ENCODE measurements at places on chromosomes 1 and 21. TPM values are rescaled to one million over a fixed set of nuclear protein-coding genes. Genes with fewer than 3 reads are reported as not detected.

GRCh38 chr21:42836767-42837301 is 42.5 kb downstream of the WDR4 start:
- peak; percentile 60 for DNase-seq

DIO1 gene
- not detected for total RNA-seq

SYT2 gene
- not detected for total RNA-seq

- no peak for DNase-seq
Observed at GRCh38 chr1:1202831-1203560, 3.4 kb downstream of the TNFRSF18 start.

- no peak for DNase-seq
Observed at GRCh38 chr1:43711049-43711448, 3.7 kb downstream of the ST3GAL3 start.

DNA sequence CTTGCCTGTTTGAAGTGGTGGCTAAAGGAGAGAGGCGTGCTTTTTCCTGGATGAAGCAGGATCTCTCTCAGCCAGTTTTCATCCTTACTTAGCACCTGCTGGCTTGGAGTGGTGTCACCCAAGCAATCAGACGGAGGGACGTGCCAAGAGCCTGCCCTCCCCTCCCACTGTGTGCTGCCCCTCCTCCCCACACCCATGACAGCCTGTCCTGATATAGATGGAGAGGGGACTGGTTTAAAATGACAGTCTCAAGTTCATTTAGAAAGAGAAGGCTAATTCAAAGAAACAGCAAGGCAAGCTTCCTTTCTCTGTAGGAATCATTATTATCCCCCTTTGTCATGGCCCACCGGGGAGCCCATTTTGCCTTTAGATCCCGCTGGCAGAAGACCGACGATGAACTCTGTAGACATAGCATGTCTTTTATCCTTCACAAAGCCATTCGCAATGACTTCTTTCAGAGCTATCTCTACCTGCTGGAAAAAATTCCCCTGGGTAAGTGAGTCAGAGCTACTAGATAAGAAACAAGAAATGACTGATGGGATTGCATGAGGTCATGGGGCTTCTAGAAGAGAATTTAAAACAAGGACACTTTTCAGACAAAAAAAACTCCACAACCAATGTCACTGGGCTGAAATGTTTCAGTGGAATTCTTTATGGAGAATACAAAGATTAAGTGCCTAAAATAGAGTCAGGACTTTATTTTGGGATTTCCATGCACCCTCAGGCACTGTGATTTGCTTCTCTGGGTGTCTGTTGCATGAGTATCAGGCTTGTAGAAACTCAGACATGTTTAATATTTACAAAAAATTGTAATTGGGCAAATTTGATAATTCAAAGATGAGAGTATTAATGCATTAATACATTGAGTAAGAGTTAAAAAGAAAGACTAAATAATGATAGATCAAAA is at the start of gene NTMT2:
Gene NTMT2, plus strand, starts transcription at position 190 of the 907 bp plus-strand sequence. Its CDS starts 149 bp downstream, at position 339.
- DNase-seq: no peak

DNA sequence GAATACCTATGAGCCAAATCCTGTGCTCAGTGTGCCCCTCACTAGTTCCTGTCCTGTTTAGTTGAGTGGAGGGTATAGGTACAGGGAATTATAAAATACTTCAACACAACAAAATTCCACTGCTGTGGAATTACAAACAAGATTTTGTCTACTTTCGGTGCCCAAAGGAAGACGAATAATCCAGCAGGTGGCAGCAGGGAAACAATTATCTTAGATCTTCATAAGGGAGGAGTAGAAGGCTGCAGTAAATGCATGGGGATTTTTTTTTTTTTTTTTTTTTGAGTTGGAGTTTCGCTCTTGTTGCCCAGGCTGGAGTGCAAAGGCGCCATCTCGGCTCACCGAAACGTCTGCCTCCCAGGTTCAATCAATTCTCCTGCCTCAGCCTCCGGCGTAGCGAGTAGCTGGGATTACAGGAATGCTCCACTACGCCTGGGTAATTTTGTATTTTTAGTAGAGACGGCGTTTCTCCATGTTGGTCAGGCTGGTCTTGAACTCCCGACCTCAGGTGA is 2.0 kb upstream of the PIP5K1A start:
- no peak for DNase-seq

FNDC10 gene
- 0.50 TPM for total RNA-seq

DNA sequence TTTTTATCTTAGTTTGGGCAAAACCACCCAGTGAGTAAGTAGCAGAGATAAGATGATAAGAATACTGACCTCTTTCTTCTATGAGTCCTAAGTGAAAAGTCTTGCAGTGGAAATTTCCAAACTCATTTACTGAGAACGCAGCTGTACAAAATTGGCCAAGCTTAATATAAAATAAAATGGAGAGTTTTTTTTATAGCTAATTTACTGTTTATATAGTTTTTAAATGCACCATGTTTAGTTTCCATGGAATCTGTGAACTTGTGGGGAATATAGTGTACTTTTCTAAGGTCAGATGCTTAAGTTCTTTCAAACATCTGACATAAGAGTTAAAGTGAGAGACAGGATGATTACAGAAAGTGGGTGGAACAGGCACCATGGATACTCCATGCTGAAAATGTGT is 833.5 kb downstream of the ADGRL2 start:
- no peak for DNase-seq

LCE1F gene
- total RNA-seq: not detected

DNA sequence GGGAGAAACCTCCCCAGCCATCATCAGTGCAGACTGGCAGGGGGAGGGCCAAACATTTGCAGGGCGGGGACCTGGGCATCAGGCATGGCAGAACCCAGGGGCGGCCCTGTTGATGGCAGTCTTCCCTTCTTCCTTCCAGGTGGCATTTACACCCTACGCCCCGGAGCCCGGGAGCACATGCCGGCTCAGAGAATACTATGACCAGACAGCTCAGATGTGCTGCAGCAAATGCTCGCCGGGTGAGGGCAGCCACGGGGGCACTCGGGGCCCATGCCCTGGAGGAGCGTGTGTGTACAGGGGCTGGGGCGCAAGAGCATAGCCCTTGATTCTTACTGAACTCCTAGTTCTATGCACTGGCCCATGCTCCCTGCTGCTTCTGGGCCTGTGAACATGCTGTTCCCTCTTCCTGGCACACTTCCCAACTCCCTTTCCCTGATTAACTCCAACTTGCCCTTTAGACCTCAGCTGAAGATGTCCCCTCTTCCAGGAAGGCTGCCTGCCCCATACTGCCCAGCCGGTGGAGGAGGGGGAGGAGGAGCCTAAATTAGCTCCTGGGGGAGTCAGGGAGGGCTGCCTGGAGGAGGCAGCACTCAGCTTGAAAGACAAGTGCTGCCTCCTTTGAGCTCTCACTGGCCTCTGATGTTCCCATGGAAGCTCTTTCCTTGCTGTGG is 22.0 kb downstream of the TNFRSF1B start:
- DNase-seq: no peak

GRCh38 chr1:28917757-28918118 is 3.4 kb downstream of the EPB41 start:
- DNase-seq: no peak

- DNase-seq: no peak
Observed at GRCh38 chr1:168918860-168919741, 187.4 kb upstream of the ATP1B1 start.

- DNase-seq: no peak
Observed at GRCh38 chr1:228488818-228489674, 1.9 kb downstream of the RNF187 start.

- DNase-seq: no peak
Observed at GRCh38 chr21:41098076-41098475, 69.9 kb upstream of the BACE2 start.

GRCh38 chr1:52880206-52880605 is 37.6 kb downstream of the ZYG11A start:
- DNase-seq: no peak

DNA sequence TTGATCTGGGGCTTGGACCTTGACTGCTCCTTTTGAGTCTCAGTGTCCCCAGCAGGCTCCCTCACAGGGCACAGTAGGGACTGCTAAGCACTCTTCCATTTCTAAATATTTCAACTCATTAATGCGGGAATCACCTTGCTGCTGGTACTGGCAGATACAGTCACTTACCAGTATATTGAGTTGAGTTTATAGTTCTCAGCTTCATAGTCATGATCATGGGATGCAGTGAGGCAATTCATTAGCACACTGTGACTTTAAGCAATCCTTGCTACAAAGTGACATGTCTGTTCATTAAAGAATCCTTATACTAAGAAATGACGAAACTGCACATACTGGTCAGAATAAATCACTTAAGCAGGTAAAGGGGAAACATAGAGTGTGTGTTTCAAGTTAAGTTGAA is 240.8 kb downstream of the SPATA17 start:
- no peak for DNase-seq

DNA sequence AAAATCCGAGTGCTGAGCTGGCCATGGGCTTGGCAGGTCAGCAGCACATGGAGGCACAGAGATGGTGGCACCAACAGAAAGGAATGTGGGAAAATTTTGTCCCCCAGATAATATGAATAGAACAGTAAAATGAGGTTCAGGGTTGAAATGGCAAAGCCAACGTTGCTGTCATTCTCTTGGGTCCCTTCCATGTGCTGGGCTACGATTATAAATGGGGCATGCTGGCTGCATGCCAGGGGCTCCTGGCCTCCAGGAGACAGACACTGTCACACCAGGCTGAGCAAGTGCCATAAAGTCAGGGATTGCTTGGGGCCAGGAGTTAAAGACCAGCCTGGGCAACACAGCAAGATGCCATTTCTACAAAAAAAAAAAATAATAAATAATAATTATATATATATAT is 77.1 kb downstream of the TOMM20 start:
- DNase-seq: no peak

GRCh38 chr21:44694776-44695175 is 2.2 kb upstream of the KRTAP10-12 start:
- DNase-seq: peak; percentile 90

DNA sequence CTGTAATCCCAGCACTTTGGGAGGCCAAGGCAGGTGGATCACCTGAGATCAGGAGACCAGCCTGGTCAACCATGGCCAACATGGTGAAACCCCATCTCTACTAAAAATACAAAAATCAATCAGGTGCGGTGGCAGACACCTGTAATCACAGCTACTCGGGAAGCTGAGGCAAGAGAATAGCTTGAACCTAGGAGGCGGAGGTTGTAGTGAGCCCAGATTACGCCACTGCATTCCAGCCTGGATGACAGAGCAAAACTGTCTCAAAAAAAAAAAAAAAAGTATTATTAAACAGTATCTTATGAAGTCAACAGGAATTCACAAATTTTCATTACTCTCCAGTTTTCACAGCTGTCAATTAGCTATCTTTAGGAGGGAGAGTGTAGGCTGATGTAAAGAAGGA is 3.8 kb downstream of the ACBD6 start:
- no peak for DNase-seq

C21orf58 gene
- 0.50 TPM for total RNA-seq

DNA sequence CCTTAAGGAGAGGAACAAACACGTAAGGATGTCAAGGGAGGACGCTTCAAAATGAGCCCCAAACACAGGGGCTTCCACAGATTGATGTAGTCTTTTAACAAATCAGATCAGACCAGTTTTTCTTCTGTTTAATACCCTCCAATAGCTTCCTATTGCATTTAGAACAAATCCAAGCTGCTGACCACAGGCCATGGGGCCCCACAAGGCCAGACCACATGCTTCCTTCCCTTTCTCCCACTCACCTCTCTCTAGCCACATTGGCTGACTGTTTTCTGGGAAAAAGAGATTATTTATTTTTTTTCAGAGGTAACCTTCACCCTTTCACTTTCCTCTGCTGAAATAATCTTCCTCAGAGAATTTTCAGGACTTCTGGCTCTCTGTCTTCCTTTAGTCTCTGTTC is 380.6 kb downstream of the SIPA1L2 start:
- DNase-seq: no peak

NUP133 gene
- total RNA-seq: 23.1 TPM

- peak; percentile 94 for DNase-seq
Observed at GRCh38 chr1:235917267-235917811, 50.6 kb upstream of the LYST start.

CELF3 gene
- 0.23 TPM for total RNA-seq

DNA sequence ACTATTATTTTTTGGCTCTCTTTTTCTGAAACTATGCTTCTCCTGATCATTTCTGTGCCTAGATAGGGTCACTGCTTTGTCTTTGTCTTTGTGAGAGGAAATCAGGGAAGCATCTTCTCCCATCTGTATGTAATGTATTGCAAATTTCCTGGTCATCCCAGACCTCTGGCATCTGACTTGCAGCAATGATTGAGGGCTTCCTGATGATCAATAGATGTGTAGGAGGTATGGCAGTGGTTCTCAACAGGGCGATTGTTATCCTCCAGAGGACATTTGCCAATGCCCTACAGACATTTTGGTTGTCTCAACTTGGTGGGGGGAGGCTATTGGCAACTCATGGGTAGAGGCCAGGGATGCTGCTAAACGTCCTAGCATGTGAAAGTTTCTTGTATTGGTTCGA is 64.7 kb downstream of the RGL1 start:
- no peak for DNase-seq

DNA sequence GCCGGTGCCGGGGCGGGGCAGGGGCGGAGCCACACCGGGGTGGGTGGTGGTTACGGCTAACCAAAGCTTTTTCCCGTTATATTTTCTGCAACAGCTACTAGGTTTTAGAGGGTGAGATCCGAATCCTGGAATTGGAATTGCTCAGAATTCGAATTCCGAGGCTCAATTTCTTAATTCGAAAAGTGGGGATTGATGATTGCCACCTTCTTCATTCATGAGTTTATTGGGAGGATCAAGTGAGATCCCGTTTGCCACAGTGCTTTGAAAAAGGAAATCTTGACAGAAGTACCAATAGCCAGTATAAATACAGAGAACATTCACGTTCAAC is 207 bp upstream of the SVBP start:
- no peak for DNase-seq

GRCh38 chr1:23471473-23472075 is 12.4 kb downstream of the ASAP3 start:
- no peak for DNase-seq

VAV3 gene
- total RNA-seq: 1.9 TPM

Measured in esophagus muscularis mucosa (tissue), 4 donors.